K562 (cell line): ENCODE measurements at places on chromosomes 6 and 20.

DNA sequence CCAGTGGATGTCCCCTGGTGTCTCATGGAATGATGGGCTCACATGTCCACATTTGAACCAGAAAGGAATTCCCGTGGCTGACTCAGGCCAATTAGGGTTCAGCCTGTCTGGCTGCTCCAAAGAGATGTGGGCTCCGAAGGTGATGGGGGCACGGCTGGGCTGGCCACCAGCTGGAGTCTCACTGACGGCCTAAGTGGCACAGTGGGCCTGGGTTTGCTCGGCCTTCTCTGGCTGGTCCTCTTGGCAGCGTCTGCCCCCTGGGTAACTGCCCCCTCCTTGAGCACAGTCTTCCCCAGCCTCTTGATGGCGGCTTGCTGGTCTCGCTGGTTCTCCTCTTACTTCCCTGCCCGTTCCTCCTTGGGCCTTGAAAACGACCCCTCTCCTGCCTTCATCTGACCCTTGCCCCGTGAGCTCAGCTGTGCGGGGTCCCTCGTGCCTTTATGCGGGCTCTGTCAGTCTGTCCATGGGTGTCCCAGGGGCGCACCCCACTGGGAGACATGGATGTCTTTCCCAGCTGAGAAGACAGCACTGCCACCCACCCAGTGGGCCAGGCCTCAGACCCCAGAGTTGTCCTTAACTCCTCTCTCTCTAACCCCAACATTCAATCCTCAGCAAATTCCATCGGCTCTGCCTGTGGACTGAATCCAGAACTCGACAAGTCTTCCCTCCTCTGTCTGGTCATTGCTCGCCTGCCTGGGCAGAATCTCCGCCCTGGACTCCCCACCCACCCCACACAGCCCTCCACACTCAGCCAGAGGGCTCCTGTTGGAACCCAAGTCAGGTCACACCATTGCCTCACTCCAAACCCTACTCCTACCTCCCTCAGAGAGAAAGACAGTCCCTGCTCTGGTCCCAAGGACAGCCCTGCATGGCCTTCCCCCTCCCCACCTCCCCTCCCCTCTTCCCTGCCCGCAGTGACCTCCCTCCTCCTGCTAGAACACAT, 78.7 kb downstream of the CEBPB start:
- H3K36me3 ChIP-seq, result no peaks in the 10 kb centered on the region
- no peak overlapping the region for H3K4me3 ChIP-seq
- no peaks in the 10 kb centered on the region; the same call in 2 of the 3 replicates for H3K4me1 ChIP-seq
- H3K27me3 ChIP-seq, result no peaks in the 10 kb centered on the region

GRCh38 chr6:23498013-23498412, 628.0 kb upstream of the NRSN1 start:
- H3K27me3 ChIP-seq, result no peaks in the 10 kb centered on the region
- no peaks in the 10 kb centered on the region for H3K4me1 ChIP-seq
- H3K36me3 ChIP-seq, result no peaks in the 10 kb centered on the region
- DNase-seq, result no peak
- no peak overlapping the region for H3K27ac ChIP-seq

- H3K4me1 ChIP-seq, result no peaks in the 10 kb centered on the region
- no peaks in the 10 kb centered on the region for H3K36me3 ChIP-seq
- DNase-seq, result peak; percentile 33
- no peak overlapping the region for H3K27ac ChIP-seq
- no peaks in the 10 kb centered on the region for H3K27me3 ChIP-seq
Measured at GRCh38 chr6:127186889-127187288, 68.4 kb downstream of the RSPO3 start.

- H3K36me3 ChIP-seq, result peaks cover 32% of the 10 kb centered on the region; the same call in 2 of the 3 replicates
- peak overlapping the region; percentile 79 for H3K27ac ChIP-seq
- DNase-seq, result no peak
Measured at GRCh38 chr20:45792317-45793118, 764 bp downstream of the DNTTIP1 start.

DNA sequence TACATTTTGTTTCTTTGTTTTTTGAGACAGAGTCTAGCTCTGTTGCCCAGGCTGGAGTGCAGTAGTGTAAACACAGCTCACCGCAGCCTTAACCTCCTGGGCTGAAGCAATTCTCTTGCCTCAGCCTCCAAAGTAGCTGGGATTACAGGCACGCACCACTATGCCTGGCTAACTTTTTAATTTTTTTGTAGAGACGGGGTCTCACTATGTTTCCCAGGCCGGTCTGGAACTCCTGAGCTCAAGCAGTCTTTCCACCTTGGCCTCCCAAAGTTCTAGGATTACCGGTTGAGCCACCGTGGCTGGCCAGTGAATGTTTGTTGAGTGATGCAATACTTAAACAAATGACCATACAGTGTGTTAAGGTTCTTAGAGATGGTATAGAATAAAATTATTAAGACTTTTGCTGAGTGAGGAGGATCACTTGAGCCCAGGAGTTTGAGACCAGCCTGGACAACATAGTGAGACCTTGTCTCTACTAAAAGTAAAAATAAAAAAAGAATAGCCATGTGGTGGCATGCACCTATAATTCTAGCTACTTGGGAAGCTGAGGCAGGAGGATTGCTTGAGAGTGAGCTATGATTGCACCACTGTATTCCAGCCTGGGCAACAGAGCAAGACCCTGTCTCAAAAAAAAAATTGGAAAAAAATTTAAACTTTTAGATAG, 13.4 kb downstream of the CEP250 start:
- peaks cover 3% of the 10 kb centered on the region; the same call in 2 of the 3 replicates for H3K4me1 ChIP-seq
- H3K36me3 ChIP-seq, result peaks cover 90% of the 10 kb centered on the region
- H3K4me3 ChIP-seq, result no peak overlapping the region
- no peaks in the 10 kb centered on the region for H3K27me3 ChIP-seq
- DNase-seq, result no peak
- no peak overlapping the region for H3K27ac ChIP-seq

GRCh38 chr20:62479156-62479555, 3.4 kb upstream of the GATA5 start:
- H3K27ac ChIP-seq, result no peak overlapping the region
- H3K4me1 ChIP-seq, result peaks cover 15% of the 10 kb centered on the region; the same call in 2 of the 3 replicates
- no peak overlapping the region for H3K4me3 ChIP-seq
- DNase-seq, result no peak
